Activated gamma-delta T cell treated with anti-CD3 and anti-CD28 coated beads, Interleukin-2, amount 50 U/mL, for 16 hours (primary cell): ENCODE measurements at places on chromosomes 6 and 20.

GRCh38 chr6:106727480-106728149, 98.2 kb downstream of the QRSL1 start:
- no peak for DNase-seq

- no peak for DNase-seq
These were observed 324.7 kb upstream of the RUNX2 start for GRCh38 chr6:45003387-45003786.

DNA sequence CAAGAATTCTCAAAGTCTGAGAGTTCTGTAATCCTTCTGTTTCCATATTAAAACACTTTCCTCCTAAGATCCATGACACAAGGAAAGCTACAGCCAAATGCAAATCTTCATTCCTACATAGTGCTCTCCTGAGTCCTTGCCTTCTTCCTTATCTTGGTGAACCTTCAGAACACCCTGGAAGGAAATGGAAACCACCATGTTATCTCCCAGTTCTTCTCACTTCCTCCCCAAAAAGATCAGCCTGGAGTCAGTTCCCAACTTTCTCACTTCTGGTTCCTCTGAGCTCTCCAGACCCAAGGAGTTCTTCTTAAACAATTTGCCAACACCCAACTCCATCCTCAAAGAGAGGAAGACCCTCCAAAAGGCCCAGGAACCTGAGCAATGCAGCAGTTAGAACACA, 193.3 kb upstream of the CCN2 start:
- DNase-seq, result no peak

DNA sequence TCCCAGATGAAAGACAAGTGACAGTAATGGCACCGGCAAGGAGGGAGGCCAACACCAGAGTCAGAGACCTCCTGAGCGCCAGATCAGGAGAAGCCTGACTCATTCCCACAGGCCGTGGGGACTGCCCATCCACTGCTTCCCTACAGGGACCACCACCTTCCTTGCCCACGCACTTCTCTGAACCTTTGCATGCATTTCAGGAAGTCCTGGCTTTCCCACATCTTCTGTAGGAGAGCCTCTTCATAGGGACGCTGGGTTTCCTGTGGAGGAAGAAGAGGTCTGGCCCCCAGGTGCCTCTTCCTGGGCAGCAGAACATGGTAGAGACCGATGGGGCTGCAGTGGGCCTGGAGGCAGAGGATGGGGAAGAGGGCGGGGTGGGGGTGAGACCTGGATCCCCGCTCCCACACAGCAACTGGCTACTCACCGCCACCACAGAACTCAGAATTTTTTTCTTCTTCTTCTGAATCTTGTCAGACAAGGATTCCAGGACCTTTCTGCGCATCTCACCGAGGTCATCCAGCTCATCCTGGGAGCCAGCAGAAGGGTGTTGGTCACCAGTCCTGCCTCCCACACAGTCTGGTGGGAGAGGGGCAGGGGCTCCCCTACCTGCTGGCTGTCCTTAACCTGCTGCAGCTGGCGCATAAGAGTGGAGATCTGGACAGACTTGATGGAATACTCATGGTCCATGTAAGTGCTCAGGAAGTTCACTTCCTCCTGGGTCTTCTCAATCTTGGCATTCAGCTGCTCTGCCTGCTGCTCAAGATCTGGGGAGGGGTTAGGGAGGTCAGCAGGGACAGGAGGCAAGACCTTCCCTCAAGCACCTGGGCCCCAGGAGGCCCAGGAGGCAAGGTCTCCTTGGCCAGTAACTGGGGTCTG, 13.7 kb downstream of the C20orf96 start:
- DNase-seq, result no peak

GRCh38 chr6:10033223-10033829, 381.5 kb downstream of the TFAP2A start:
- DNase-seq, result no peak

GRCh38 chr6:170036916-170037315, 254.0 kb downstream of the DLL1 start:
- no peak for DNase-seq

- no peak for DNase-seq
These were observed 46.9 kb downstream of the ANKRD6 start for GRCh38 chr6:89479897-89480296.

DNA sequence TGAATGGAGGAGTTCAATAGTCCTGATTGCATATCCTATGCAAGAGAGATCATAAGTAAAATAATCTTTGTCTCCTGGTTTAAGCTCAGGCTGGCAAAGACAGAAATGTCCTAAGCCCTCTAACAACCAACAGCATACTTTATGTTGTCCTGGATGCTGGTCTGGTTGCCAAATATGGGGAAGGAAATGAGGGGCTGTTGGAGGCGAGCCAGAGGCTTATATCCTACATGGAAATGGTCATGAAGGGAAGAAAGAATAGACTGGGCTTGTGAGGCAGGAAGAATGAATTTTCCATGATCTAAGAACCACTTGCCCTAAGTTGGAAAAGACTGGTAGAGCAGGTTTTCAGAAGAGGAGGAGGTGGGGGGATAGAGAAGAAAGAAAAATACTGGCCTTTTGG, 237.1 kb downstream of the SMOC2 start:
- DNase-seq, result no peak

- no peak for DNase-seq
These were observed 686.9 kb upstream of the MAP3K7 start for GRCh38 chr6:91273729-91274128.
